Left ventricle myocardium inferior (tissue), 1 donor: ENCODE measurements at places on chromosomes 7 and 10.

DNA sequence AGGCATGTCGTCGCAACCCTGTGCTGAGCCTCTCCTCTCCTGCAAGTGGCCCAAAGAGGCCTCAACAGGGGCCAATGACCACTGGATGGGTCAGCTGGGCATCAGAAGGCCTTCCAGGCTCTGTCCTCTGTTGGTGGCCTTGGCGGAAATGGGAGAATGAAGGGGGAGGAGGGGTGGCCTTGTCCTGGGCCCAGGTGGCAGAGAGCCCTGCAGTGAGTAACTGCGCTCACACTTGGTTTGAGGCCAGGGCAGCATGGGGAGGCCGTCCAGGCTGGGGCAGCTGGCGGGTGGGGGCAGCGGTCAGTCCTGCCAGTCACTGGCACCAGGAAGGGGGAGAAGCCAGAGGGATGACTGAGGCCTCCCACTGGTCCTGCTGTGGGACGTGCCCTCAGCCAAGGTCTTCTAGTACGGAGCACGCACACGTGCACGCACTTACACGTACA is 59.8 kb downstream of the LHPP start:
- no peak for DNase-seq

GRCh38 chr7:116812860-116813259 is 49.5 kb upstream of the CAPZA2 start:
- DNase-seq: no peak

DNA sequence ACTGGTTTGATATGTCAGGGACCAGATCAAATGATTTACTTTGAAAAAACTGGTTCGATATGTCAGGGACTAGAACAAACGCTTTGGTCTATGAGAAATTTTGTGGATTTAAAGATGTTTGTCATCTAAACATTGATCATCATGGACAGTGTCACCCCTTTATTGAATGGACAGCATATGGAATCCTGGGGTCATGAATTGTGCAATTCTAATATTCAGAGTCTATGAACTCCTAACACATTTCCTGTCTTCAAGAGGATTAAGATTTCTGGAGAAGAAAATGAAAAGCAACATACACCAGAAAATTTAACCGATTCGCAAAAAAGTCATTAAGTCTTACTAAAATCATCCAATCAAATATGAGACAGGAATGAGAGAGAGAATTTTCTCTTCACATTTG is 106.4 kb upstream of the FAM133B start:
- DNase-seq: no peak

- no peak for DNase-seq
Observed at GRCh38 chr10:69096045-69096444, 8.1 kb downstream of the SRGN start.

- no peak for DNase-seq
Observed at GRCh38 chr10:131872827-131873375, 27.9 kb upstream of the PPP2R2D start.

DNA sequence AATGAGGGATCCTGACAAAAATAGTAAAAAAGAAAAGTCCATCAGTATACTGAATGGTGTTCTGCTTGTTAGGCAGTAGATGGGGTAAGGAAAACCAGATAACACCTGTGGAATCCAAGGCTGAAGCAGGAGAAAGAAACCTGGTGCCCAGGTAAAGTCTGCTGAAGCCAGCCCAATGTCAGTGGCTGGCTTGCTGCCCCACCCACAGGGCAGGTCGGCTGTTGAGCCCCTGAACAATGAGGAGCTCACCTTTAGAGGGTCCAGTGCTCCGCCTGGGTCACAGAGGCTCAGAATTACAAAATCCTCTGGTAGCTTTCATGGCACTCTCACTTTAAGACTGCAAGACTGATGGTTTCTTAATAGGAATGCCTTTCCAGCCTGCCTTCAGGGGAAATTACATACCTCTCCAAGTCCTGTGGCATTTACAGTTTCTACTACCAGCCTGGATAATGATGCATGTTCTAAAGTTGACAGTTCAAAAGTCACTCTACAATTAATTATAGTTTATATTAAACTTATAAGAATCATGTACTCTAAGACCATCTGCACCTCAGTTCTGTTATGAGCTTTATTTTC is 23.8 kb downstream of the DHX32 start:
- no peak for DNase-seq
